Activated gamma-delta T cell (primary cell): ENCODE measurements at places on chromosomes 5 and 9.

GRCh38 chr5:40315126-40315525, 364.6 kb upstream of the PTGER4 start:
- DNase-seq: no peak

DNA sequence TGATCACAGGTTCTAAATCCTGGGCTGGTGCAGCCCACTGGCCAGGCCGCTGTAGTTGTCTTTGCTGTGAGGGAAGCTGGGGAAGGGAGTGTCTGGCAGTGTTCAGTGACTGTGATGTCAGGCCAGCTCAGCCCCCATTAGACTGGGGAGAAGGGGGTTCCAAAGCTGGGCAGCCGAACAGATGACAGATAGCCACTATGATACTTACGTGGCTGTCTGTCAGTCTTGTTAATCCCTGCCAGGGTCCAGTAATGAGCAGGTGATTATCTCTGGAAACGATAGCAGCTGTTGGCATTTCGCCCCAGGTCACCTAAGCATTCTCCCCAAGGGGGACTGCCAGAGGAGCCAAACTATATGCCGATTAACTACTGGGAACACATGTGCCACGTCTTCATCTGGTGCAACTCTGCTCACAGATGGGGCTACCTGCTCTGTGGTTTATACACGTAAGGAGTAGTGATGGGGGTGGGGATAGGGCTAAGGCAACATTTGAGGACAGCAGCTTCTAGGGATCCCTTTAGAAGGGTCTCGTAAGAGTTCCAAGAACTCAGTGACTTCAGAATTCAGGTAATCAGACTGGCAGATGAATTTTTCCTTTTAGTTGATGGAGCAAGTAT, 396.3 kb downstream of the KDM4C start:
- no peak for DNase-seq

GRCh38 chr5:95605786-95606185, 14.1 kb upstream of the GPR150 start:
- no peak for DNase-seq

GRCh38 chr5:170288551-170288950, 9.0 kb downstream of the LCP2 start:
- no peak for DNase-seq

DNA sequence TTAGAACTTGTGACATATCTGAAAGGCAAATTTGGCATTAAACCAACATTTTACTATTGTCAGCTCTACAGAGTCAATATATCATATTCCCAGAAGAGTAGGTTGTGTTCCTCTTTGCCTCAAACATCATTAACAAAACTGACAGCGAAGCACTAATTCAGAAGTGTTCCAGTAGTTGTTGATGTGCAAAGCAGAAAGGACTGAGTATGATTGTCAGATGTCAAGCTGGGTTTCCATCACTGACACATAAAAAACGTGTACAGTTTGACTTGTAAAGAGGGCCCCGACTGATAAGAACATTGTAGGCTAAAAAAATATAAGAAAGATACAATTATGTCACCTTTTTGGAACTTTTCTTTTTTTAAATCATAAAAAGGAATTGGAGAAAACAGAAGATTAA, 101.5 kb upstream of the ZNF608 start:
- DNase-seq: no peak
